ENCODE measurements at places on chromosomes 3 and 15.

DNA sequence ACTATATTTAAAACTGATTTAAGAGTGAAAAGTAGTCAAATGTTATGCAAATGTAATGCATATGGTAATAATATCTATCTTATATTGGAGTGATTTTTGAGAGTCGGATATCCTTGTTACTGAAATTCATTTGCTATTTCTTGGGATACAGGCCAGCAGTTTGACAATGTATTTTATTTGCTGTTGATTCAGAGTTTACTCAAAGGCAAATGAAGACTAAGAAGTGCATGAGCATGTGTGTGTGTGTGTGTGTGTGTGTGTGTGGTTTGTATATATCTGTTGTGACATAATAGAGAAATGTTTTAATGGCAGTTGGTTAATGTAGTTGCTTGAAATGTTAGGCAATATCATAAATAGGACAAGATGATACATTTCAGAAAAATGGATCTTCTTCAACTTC is 39.0 kb downstream of the UNC13C start:
- DNase-seq = no peak

DNA sequence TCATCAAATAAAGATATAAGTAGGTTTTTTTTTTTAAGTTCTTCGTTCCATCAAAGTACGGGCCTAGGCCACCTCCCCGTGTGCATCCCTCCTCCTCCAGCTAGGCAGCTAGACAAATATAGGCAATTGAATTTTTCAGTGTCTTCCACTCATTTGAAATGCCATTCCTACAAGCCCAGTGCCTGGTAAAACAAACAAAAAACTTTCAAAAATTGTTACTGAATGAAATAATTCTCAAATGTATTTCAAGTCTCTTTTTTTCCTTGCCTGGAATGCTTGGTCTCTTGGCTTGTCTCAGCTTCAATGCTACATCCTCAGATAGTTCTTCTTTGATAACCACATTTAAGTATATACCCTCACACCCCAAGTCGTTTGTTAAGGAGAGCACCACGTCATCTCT is 3.8 kb downstream of the EIF2AK4 start:
- no peak for DNase-seq

DNA sequence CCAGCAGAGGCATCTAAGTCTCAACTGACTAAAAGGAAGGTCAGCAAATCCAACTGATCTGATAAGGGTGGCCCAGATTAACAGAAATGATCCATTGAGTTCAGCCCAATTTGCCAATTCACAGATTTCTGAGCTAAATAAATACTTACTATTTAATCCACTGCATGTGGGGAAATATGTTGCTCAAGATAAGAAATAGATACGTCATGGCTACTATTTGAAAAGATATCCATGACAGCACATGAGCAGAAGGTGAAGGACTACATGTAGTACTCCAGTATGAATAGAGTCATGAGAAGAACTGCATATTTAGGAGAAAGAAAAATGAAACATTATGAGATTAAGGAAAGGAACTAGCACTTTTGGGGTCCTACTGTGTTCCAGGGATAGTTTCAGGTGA is 332.4 kb downstream of the ARPP21 start:
- no peak for DNase-seq

GRCh38 chr3:15823092-15823491 is 25.3 kb upstream of the ANKRD28 start:
- no peak for DNase-seq

DNA sequence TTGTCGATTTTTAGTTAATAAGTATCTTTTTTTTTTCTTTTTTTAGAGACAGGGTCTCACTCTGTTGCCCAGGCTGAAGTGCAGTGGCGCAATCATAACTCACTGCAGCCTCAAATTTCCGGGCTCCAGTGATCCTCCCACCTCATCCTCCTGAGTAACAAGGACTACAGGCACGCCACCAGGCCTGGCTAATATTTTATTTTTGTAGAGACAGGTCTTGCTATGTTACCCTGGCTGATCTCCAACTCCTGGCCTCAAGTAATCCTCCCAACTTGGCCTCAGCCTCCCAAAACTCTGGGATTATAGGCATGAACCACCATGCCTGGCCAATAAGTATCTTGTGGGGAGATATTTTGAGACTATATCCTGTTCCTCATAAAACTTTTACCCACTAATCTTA is 29.4 kb upstream of the ARID3B start:
- DNase-seq = no peak

DNA sequence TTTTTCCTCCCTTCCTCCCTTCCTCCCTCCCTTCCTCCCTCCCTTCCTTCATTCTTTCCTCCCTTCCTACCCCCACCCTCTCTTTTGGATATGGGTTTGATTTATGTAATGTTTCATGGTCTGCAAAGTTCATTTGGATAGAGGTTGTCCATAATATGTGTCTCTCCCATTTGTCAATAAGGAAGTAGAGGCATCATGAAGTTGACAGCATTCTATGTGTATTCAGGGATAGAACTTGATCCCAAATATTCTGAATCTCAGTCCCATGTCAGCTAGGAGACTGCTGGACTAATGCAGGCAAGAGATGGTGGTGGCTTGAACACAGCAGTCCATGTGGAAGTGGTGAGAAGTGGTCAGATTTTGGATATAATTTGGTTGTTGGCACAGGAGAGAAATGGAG is 90.7 kb upstream of the SLC6A6 start:
- DNase-seq = no peak

DNA sequence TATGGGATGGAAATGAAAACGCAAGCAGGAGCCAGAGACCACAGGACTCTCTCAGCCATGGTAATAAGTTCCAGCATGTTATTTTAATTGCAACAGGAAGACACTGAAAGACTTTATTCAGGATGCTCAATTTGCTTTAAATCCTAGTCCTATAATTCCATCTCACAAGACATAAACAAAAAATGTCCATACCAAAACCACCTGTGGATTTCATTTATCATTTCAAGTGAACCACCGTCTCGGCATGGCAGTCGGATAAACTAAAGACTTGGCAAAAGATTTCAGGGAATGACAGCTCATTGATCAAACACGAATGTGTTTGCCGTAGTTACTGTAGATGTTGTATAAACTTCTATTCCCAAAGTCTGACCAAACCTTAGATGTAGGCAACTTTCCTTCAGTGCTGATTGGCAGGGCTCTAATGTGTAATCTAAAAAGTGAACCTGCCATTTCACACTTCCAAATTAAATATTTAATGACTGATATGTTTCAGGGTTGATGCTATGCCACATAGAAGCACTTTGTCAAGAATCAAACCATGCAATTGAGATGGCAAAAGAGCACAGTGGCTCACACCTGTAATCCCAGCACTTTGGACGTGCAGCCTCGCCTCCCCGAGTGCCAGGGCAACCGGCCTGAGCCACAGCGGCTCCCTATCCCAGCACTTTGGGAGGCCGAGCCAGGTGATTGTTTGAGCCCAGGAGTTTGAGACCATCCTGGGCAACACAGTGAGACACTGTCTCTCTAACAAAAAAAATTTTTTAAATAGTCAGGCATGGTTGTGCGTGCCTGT is 331.7 kb downstream of the MAGI1 start:
- no peak for DNase-seq

DNA sequence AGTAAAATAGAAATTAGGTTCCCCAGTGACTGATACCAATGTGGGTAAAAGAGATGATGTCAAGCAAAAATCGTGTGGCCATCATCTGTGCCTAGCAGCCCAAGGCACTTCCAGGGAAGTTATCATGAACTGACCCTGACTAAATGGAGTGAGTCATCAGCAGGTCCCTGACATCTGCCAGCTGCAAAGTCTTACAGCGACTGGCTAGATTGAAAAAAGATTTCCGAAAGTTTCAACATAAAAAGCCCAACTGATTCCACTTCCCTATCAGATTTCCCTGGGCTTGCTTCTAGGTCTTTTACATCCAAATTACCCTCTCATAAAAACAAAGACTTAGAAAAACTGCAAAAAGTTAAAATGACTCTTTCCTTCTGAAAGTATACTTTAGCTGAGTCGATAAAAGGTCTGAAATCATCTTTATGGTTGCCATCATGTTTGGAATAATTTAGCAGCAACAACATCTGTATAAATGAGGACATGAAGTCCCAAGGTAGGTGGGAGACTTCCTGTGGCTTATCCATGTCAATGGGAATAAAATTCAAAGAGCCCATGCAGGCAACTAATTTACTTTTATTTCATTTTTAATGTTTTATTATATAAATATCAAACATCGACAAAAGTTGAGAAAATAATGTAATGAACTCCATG is 342.8 kb downstream of the ERC2 start:
- peak; percentile 80 for DNase-seq

- no peak for DNase-seq
These were observed 75.0 kb downstream of the NR2E3 start for GRCh38 chr15:71885390-71885789.

DNA sequence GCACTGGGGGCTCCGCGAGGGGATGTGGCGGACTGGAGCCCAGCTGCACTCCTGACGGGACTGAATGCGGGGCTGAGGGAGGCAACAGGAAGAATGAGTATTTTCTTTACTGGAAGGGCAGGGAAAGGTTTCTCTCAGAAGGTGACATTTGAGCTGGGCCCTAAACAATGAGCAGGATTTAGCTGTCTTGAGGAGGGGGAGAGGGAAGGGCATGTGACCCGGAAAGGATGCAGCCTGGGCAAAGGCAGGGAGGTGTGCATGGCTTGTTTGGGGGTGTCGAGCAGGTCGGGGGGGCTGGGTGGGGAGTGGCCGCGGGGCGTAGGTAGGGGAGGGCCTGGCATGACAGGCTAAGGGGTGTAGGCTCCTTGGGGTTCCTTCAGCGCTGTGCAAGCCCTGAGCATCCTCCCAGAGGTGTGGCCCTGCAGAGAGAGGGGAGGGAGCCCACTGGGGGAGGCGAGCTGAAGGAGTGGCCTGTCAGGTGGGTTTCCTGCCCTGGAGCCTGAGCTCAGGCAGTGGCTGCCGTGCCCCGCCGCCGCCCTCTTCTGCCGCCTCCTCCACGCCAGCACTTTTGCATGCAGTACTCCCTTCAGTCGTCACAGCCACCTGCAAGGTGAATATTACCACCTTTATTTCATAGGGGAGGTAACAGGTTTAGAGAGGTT is 17.2 kb upstream of the ANKDD1A start:
- no peak for DNase-seq

DNA sequence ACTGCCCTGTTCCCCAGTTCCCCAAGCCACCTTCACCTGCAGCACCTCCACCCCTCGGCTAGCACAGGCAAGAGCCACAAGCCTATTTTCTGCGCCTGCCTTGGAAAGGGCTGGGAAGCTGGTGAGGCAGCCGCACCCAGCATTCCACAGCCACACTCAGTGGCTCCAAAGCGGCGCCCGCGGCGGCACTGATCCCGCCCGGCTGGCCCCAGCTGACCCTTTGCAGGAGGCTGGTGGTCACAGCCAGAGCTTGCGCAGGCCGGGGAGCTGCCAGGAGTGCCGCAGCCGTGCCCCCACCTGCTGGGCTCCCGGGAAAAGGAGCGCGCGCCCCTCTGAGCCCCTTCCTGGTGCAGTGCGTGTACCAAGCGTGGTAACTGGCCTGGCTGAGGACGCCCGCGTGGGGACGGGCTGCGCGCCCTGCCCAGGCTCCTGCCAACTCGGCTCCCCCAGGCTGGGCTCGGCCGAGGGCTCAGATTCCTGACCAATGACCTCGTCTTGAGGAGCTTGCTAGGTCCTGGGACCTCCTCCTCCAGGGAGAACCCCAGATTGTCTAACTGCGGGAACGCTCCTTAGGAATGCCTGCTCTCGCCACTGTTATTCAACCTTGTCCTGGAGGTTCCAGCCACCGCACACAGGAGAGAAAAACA is 13.3 kb downstream of the GRAMD2A start:
- peak; percentile 39 for DNase-seq

GRCh38 chr3:11757929-11758328 is 88.8 kb downstream of the TAMM41 start:
- no peak for DNase-seq

- DNase-seq = no peak
These were observed 831.5 kb upstream of the NR2F2 start for GRCh38 chr15:95498961-95499360.

- DNase-seq = peak; percentile 85
These were observed 12.7 kb upstream of the TSPAN3 start for GRCh38 chr15:77083381-77084160.

DNA sequence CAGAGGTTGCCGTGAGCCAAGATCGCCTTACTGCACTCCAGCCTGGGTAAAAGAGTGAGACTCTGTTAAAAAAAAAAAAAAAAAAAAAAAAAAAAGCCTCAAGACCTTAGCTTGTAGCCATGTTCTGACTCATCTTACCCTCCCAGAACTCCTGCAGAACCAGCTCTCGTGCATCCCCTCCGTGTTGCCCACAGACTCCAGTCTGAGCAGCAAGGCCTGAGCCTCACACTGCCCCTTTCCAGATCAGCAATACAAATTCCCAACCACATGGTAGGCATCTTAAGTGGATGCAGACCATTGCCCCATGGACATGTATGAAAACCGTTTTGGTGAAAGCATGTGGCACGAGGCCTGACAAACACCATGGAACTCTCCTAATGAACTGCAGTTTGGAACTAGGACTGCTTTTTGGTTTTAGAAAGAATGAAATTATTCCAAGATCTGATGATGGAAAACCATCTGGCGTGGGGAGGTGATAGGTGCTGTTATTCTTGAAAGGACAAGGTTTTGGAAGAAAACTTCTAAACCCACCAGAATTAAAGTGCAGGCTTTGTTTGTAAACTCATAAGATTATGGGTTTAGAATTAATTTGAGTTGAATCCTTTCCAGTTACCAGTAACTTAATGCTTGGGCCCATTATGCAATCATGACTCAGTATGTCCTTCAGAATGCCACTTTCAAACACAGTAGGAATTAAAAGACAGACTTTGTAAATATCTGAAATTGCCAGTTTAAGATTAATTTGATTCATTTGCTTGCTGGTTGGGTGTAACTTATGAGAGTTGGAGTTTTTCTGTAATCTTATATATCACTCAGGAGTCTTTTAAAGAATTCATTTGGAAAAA is 163.7 kb upstream of the LRTM1 start:
- DNase-seq = peak; percentile 63

DNA sequence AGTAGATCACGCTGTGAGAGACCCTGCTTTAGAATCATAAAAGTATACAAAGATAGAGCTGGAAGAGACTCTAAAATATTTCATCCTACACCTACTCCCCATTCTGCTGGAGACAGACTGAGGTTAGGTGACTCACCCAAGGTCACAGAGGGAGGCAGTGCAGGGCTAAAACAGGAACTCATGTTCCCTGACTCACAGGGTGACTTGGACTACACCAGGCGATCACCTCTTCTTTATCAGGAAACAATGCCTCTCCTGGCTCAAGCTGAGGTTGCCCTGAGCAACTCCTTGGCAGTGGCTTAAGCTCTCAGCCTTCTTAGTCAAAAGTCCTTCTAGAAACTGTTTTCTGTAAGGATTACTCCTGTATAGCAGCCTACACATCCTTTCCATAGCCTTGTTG is 26.4 kb upstream of the TNFAIP8L3 start:
- peak; percentile 98 for DNase-seq

- no peak for DNase-seq
These were observed 8.9 kb downstream of the NRG4 start for GRCh38 chr15:76003364-76003763.

- DNase-seq = no peak
These were observed 100.0 kb downstream of the THSD4 start for GRCh38 chr15:71215126-71215894.

DNA sequence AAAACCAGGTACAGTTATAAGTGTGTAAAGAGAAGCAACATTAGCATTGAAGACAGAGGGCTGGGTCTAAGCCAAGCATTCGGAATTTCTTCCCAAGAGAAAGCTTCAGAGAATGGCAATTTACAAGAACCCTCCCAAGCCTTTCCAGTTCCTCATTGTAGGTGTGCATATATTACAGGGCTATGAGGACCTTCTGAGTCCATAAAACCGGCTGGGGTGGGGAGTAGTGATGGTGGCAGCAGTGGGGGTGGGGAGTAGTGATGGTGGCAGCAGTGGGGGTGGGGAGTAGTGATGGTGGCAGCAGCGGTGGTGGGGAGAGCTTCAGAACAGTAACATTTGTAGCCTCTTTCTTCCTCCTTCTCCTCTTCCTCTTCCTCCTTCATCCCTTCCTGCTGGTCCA is 368.7 kb upstream of the UMPS start:
- DNase-seq = no peak
